ENCODE measurements at places on chromosomes 16 and 17.

DNA sequence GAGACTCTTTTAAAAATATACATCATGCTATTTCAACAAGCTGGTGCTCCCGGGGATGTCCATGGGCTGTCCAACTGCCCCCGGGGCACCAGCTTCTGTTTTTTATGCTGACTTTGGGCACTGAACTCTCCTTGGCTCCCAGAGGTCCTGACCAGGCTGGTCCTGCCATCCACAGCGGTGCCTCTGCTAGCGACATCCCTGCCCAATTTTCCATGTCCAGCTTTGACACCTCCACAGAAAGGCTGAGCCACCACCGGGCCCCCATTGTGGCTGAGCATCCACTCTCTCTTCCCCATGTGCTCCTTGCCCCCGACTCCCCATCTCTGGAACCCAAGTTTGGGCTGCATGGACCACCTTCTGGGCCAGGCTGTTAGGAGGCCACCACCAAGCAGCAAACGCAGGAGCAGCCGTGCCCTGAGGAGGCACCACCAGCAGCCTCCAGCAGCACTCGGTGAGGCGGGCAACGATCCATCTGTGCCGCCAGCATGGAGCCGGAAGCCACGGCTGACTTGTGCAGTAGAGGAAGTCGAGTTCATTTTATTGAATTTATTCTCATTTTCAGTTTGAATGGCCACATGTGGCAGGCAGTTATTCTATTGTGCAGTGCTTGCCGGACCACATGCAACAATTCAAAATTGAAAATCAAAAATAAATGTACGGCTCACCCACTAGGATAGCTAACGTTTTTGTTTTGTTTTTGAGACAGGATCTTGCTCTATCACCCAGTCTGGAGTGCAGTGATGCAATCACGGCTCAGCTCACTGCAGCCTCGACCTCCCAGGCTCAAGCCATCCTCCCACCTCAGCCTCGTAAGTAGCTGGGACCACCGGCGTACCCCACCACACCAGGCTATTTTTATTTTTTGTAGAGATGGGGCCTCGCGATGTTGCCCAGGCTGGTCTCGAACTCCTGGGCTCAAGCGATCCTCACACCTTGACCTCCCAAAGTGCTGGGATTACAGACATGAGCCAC is 2.8 kb upstream of the MEAK7 start:
- no peak for DNase-seq

GRCh38 chr17:71184716-71185115 is 936.1 kb upstream of the SOX9 start:
- DNase-seq: no peak

- DNase-seq: no peak
Measured at GRCh38 chr17:17514993-17515933, 19.1 kb upstream of the RASD1 start.

- no peak for DNase-seq
Measured at GRCh38 chr17:50923611-50924010, 57.5 kb upstream of the TOB1 start.

- no peak for DNase-seq
Measured at GRCh38 chr16:12321311-12321842, 344.8 kb downstream of the SNX29 start.

- DNase-seq: no peak
Measured at GRCh38 chr17:48672340-48672739, 46.2 kb upstream of the HOXB9 start.

DNA sequence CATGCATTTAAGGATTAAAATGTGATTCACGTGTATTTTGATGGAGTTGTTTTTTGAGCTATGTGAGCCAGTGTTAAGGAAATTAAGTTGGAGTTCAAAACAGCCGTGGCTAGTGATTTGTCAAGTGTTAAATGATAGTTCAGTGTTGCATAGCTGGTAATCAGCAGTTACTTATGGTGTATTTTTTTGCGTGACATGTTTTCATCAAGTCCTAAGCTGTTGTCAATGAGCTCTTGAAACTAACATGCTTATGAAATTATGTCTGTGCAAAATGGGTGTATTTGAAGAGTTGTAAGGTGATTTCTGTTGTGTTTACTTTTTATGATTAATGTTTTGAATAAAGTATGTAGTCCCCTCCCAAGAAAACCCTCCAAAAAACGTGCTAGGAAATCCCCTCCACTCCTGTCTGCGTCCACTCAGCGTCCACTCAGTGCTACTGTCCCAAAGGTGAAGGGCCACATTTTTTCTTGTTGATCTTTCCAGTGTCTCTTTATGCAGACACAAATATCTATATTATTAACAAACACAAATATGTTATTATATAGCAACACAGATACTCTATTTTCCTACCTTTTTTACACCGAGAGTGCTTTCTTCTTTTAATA is 30.0 kb downstream of the USP10 start:
- no peak for DNase-seq

GRCh38 chr16:81567987-81568748 is 123.6 kb downstream of the CMIP start:
- peak; percentile 92 for DNase-seq

GRCh38 chr17:39178536-39178935 is 12.6 kb upstream of the ARL5C start:
- DNase-seq: no peak

GRCh38 chr17:33040461-33040860 is 48.8 kb downstream of the SPACA3 start:
- no peak for DNase-seq

- DNase-seq: no peak
Measured at GRCh38 chr16:7584561-7584960, 251.9 kb downstream of the RBFOX1 start.

- DNase-seq: no peak
Measured at GRCh38 chr16:51321251-51321650, 170.2 kb upstream of the SALL1 start.

GRCh38 chr17:3915581-3915994 is 677 bp downstream of the P2RX1 start:
- no peak for DNase-seq

GRCh38 chr17:77109764-77110359 is 30.9 kb upstream of the SEC14L1 start:
- no peak for DNase-seq
